ENCODE measurements at places on chromosomes 16 and 17.

DNA sequence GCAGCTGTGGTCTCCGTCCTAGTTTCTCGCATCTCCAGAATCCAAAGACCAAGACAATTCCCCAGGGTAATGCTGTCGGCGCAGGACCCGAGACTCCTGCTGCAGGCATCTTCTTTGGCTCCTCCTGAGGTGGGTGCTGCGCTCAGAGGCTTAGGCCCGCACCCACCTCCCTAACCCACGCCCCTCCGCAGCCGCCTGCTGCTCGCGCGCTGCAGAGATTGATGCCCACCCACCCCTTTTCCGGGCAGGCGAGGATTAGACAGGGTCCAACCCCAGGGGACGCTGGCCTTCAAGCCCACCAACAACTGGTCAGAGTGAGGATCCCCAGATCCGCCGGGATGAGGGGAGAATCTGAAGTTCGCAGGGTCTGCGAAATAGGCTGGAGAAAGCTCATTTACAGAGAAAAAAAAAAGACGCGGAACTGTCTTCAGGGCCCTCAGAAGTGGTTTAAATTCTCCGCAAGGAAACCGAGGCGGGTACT, 27.9 kb downstream of the SLFN11 start:
- DNase-seq = no peak

DNA sequence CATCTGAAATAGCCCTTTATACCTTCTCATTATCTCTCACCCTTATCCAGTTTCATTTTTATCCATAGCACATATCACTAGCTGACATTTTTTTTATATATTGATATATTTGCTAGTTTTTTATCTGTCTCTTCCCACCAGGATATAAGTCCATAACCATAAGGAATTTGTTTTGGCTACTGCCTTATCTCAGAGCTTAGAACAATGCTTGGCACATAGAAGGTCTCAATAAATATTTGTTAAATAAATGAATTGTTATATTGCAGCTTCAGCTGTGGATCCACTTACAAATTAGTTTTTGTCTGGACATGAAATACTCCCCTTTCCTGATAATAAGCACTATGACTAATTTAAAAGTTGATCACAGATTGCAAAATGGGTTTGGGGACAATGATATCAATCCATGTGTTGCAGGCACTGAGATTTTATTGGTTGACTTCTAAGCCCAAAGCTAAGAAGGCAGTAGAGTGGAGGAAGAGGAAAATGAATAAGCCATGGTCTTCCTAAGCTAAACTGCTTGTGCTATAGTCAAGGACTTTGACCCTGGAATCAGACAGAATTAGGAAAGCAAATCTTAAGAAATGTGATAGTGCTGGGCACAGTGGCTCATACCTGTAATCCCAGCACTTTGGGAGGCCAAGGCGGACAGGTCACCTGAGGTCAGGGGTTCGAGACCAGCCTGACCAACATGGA, 31.9 kb upstream of the YPEL2 start:
- DNase-seq = no peak

DNA sequence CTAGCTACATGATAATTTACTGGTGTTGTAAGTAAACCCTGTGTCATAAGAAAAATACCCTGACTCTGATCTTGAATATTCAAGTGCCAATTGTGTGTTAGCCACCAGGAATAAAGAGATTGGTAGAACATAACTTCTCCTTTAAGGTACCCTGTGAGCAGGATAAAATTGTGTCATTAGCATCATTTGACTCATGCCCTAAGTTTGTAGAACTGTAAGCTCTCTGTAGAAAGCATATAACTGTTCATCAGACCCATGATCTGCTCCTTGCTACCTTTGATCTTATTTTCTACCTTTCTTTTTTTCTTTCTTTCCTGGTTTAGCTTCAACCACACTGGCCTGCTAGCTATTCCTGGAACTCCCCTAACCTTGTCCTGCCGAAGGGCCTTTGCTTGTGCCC, 35.8 kb downstream of the PTRH2 start:
- DNase-seq = no peak

DNA sequence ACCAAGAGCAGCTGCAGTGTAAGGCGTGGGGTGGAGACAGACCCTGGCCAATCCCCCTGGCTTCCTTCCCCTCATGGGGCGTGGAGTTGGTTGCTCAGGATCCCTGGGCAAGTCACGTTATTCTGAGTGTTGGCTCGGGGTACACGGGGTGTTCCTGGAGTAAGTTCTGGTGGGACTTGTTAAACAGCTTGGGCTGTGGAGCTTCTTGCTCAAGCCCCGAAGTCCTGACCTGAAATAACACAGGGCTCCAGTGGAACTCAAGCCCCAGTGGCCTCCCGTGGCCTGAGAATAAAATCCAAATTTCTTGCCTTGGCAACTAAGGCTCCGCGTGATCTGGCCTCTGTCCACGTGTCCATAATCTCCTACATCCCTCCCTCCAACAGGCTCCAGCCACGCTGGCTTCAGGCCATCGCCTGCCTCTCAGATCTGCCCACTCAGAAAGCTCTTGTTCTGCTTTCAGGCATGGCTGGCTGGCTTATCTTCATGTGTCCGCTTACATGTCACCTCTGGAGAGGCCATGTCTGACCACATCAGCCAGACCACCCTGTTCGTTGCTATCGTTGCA, 49.3 kb upstream of the BCO1 start:
- no peak for DNase-seq

DNA sequence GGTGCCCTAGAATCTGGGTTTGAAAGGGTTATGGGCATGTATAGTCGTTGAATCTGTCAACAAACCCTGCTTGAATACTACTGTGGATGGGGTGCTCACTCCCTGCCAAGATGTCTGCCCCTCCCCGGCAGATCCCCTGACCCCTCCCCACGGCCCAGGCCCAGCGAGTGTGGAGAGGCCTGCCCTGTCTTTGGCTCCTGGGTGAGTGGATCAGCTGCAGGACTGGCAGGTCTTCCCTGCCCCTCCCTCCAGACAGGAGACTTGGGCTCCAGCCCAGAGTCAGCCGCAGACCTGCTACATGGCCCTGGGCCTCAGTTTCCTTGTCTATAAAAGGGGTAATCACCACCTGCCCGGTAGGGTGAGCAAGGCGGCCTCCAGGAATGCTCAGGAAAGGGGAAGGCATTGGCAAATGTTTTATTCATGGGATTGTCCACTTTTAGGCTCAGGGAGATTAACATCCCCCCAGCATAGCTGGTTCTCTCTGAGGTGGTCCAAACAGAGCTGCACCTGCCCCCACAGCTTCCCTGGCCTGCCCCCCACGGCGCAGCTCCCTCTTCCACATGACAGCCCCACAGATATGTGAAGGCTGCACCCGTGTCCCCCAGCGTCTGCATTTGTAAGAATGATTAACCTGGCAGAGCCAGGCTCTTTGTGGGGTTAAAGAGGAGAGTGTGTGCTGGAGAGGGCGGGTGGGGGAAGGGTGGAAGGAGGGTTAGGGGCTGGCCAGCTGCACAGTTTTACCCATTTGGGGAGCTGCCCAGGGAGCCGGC, 18.5 kb upstream of the SPNS2 start:
- no peak for DNase-seq

DNA sequence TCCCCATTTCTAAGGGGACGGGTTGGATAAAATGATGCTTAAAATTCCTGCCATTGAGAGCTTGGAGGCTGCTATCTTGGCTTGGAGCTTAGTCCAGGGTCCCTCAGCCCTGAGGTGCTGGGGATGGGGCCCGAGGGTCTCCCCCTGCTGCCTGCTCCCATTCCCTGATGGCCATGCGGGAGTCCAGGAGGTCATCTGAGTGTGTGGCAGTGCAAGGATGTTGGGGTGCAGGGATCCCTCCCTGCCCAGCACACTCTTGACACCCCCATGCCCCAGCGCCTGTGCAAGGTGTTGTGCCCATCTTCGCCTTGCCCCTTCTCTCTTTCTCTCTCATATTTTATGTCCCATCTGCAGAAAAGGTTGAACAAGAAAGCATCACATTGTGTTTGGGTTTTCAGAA, 90.4 kb downstream of the IRF8 start:
- DNase-seq = no peak

DNA sequence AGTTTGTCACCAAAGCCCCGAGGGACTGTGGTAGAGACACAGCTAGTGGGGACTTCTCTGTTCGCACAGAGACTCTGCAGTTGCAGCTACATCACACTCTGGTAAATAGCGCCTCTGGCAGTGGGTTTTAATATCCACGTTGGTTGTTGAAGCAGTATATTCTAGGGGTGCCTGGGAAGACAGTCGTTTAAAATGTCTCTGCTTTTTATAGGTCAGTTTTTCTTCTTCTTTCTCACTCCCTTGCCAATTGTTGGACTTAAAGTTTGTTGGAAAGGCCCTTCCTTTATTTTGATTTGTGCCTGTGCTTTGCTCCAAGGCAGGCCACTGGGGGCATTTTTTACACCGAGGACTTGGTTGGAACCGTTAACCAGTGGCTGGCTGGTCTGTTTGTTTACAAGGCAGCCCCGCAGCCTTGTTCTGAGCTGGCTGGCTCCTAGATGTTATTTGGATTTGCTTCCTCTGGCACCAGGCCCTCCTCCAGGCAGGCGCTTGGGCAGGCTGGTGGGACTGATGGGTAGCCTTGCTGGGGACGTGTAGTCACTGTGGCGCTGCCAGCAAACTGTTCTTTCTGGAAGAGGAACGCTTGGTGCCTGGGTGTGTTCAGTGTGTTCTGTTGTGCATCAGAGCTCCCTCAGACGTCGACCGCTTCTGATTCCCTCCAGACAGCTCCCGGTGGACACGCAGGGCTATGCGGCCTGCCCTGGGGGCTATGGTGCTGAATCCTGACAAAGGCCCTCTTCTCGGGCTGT, 218.2 kb upstream of the CHMP6 start:
- DNase-seq = peak; percentile 26

DNA sequence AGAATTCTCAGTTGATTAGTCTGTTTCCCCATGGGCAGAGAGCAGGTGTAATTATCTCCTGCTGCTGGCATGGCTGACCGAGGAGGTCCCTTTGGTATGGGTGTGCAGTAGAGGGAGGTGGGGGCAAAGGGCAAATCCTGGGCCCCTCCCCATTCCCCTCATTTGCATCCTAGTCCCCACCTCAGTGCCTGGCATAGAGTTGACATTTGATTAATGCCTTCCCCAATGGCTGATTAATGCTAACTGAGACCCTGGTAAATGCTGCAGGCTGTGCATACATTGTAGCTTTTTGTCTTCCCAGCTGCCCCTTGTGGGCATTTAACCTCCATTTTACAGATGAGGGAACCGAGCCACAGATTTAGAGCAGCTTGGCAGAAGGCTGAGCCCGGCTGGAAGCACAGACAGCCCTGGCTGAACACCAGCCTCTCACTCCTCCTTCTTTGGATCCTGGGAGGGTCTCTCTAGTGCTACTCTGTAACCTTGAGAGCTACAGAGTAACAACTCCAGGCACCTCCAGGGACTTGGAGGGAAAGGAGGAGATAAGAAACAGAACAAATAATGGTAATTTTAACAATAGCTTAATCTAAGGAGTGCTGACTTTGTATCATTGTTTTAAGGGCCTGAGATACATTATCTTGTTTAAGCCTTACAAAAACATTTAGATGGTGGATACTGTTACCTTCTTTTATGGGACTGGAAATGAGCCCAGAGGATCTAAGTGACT, 5.1 kb downstream of the PLCG2 start:
- DNase-seq = no peak

DNA sequence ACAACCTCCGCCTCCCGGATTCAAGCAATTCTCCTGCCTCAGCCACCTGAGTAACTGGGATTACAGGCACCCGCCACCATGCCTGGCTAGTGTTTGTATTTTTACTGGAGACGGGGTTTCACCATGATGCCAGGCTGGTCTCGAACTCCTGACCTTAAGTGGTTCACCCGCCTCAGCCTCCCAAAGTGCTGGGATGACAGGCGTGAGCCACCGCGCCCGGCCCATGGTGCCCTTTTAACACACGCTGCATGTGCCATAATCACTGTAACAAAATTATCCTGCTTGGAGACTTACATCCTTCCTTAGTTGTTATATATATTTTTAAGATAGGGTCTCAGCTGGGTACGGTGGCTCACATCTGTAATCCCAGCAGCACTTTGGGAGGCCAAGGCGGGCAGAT, 5.4 kb downstream of the CD7 start:
- DNase-seq = no peak

DNA sequence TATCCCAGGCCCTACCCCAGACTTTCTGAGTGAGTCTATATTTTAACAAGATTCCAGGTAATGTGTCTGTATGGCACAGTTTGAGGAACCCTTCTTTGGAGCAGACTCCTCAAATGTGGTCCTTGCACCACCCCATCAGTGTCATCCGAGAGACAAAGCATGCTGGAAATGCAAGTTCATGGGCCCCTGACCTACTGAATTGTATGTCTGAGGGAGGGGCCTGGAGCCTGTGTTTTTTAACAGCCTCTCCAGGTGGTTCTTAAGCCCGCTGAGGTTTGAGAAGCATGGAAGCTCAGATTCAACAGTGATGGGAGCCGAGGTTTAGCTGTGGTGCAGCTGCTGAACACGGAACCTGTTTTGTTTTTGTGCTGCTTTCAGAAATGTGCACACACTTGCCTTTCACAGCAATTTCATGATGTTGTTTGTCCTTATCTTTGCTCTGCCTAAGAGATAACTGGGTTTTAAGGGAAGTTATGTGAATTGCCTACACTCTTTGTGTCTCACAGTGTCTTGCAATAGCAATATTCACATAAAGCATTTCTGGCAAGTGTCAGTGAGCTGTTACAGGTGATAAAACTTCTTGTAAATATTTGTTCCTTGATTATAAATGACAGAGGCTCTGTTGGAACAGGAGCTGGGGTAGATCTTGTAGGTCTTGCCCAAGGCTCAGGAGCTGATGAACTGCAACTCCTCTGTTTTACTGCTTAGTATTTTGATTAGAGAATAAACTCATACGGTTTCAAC, 32.0 kb upstream of the IL34 start:
- DNase-seq = no peak

DNA sequence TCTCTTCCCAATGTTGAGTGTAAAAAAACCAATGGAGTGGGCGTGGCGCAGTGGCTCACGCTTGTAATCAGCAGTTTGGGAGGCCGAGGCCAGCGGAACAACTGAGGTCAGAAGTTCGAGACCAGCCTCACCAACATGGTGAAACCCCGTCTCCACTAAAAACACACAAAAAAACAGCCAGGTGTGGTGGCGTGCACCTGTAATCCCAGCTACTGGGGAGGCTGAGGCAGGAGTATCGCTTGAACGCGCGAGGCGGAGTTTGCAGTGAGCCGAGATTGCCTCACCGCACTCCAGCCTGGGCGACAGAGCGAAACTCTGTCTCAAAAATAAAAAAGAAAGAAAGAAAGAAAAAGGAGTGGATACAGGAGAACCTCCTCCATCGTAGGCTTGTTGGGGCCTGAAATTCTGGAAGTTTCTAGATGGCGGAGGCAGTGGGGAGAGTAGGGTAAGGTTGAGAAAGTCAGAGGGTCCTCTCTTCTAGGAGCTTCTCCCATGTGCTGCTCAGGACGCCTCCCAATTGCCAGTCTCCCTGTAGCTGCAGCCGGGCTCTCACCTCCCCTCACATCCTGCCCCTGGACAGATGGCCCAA, 709 bp upstream of the ZNF764 start:
- DNase-seq = no peak
